ENCODE measurements at places on chromosomes 1 and 21.

- DNase-seq: no peak
Observed at GRCh38 chr1:36743286-36744005, 260.7 kb upstream of the CSF3R start.

DNA sequence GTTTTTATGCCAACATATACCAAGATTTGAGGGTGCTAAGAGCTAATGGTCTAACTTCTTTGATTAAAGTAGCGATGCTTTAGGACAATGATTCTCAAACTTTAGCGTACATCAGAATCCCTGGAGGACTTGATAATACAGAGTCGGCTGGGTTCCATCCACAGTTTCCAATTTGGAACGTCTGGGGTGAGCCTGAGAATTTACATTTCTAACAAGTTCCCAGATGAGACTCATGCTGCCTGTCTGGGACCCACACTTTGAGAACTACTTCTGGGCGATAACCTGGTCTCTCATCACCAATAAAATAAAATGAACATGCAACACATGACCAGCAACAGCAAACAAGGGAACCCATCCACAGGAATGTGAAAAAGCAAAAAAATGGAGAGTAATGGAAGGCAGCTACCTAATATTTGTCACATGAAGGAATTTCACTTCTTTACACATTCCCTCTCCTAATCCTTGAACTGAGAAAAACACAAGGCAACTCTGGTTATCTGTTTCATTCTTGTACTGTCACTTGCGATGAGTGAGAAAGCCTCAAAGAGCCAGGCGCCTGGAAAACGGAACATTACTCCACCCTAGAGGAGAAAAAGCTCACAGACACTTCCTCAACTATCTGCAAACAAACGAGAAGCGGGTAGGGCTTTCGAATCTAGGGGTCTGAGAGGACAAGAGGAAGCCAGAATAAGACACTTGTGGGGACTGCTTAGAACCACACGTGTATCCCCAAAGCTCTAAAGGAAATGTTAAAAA, 14.0 kb downstream of the HSF2BP start:
- peak; percentile 40 for DNase-seq

- peak; percentile 4 for DNase-seq
Observed at GRCh38 chr1:34500451-34500850, 254.4 kb upstream of the GJB5 start.

GRCh38 chr1:157348538-157349480, 203.5 kb downstream of the FCRL5 start:
- DNase-seq: no peak

DNA sequence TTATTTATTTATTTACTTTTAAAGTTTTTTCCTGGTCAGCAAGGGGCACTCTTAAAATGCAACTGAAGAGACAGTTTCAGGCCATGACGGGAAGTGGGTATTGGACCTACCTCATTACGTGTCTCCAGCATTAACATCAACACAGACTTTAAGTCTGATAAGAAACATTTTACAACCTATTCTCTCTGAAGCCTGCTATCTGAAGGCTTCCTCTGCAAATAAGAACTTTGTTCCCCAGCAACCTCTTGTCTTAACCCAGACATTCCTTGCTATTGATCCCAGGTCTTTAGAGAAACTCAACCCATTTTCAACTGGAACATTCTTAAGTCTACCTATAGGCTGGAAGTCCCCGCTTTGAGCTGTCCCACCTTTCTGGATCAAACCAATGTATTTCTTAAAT, 258.3 kb upstream of the TMPRSS15 start:
- DNase-seq: no peak

- no peak for DNase-seq
Observed at GRCh38 chr1:115670476-115671175, 28.9 kb downstream of the VANGL1 start.
